ENCODE measurements at places on chromosomes 6 and 20. TPM values are rescaled to one million over a fixed set of nuclear protein-coding genes. Genes with fewer than 3 reads are reported as not detected.

The VSTM2L gene
- not detected for polyA plus RNA-seq

The PXMP4 gene
- 16.6 TPM for polyA plus RNA-seq

The CCM2L gene
- polyA plus RNA-seq, result not detected

The C6orf58 gene
- polyA plus RNA-seq, result not detected

The CSNK2B gene
- 289 TPM for polyA plus RNA-seq

All from immature natural killer cell (primary cell).